ENCODE measurements at places on chromosomes 1 and 21.
A peak's percentile ranks its signal among the peaks of the same experiment; 100 is the strongest.

DNA sequence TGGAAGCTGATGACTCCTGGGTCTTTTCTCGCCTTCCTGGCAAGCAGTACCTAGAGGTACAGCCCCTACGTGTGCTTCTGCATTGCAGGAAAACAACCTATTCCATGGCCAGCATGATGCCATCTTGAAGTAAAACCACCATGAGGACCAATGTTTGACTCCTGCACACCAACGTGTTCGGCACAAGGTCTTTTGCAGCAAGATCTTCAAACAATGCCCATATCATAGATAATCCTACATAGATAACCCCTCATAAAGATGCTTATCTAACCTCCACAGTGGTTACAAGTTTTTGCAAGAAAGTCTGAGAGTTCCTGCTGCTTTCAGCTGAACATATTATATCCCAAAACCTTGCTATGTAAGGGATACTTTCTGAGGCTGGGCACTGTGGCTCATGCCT, 141.1 kb upstream of the MAP1LC3C start:
- no peaks in the 10 kb centered on the region for H3K36me3 ChIP-seq
- no peak overlapping the region for H3K4me3 ChIP-seq
- H3K27ac ChIP-seq, result no peak overlapping the region
- H3K4me1 ChIP-seq, result no peaks in the 10 kb centered on the region
- no peaks in the 10 kb centered on the region for H3K27me3 ChIP-seq

DNA sequence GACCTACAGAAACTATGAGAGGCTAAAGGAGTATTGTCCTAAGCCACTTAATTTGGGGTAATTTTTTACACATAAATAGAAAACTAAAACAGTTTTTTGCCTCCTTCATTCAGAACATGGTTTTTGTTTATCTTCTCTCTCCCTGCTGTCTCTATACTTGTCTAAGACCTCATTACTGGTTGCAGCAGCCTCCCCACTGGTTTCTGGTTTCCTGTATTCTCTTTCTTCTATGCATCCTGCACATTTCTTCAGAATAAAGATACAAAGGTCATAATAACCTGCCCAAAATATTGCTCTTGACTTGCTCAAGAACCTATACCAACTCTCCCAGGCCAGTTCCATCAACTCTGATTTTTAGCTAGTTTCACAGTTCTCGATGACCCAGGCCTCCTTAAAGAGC, 19.8 kb upstream of the BOLA1 start:
- H3K27ac ChIP-seq, result no peak overlapping the region
- no peak for DNase-seq
- H3K4me3 ChIP-seq, result no peak overlapping the region
- no peaks in the 10 kb centered on the region for H3K27me3 ChIP-seq

DNA sequence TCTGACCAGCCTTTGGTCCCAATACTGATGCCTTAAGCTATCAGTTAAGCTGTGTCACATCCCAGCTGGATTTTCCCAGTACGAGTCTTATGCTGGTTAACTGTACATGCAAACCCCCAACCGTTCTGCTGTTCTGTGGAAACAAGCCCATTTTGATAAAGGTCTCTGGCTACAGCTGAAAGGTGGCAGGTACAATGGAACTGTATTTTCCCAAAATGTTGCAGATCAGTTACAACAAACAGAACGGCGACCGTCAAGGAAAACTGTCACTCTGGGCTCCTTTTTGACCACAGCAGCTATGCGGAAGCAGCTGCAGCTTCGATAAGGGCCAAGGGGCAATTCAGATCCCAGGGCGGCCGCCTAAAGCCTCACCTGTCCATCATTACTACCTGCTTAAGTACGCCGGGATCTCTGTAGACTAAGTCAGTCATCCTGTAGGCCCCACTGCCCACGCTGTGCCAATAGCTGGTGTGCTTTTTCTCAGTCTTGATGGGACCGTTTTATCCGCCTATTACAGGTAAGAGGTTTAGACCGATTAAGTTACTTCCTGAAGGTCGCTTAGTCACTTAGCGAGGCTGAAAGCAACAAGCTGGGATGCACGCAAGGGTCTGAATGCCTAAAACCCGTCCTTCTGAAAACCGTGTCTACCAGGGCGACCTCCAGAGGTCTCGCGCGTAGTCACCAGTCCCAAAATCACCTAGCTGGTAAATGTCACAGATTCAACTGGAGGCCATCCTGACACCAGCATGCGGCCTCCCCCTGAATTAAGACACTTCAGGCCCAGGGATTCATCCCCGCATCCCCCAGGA, 11.1 kb upstream of the RAB42 start:
- peak overlapping the region; percentile 5 for H3K27ac ChIP-seq
- DNase-seq, result peak; percentile 40
- H3K36me3 ChIP-seq, result no peaks in the 10 kb centered on the region
- peaks cover 14% of the 10 kb centered on the region for H3K4me1 ChIP-seq
- H3K27me3 ChIP-seq, result no peaks in the 10 kb centered on the region
- peak overlapping the region; percentile 85 for H3K4me3 ChIP-seq

GRCh38 chr1:24203404-24203803, 16.3 kb upstream of the IFNLR1 start:
- H3K4me3 ChIP-seq, result no peak overlapping the region
- DNase-seq, result no peak
- H3K36me3 ChIP-seq, result no peaks in the 10 kb centered on the region

- no peaks in the 10 kb centered on the region for H3K36me3 ChIP-seq
- no peaks in the 10 kb centered on the region for H3K27me3 ChIP-seq
- H3K4me1 ChIP-seq, result no peaks in the 10 kb centered on the region
- no peak for DNase-seq
- no peak overlapping the region for H3K4me3 ChIP-seq
These were observed 54.6 kb downstream of the FH start for GRCh38 chr1:241464985-241465384.

DNA sequence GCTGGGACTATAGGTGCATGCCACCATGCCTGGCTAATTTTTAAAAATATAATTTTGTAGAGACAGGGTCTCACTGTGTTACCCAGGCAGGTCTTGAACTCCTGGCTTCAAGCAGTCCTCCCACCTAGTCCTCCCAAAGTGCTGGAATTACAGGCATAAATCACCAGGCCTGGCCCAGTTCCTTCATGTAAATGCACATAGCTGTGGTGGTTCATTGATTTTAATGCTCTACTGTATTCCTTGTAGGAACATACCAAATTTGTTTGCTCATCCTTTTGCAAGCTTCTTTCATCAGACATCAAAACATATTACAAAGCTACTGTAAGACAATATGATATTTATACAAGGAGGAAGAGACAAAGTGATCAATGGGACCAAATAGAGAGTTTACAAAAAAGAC, 237.5 kb upstream of the ESRRG start:
- H3K4me3 ChIP-seq, result no peak overlapping the region
- no peaks in the 10 kb centered on the region for H3K36me3 ChIP-seq
- no peak overlapping the region for H3K27ac ChIP-seq
- no peaks in the 10 kb centered on the region for H3K27me3 ChIP-seq
- no peak for DNase-seq

DNA sequence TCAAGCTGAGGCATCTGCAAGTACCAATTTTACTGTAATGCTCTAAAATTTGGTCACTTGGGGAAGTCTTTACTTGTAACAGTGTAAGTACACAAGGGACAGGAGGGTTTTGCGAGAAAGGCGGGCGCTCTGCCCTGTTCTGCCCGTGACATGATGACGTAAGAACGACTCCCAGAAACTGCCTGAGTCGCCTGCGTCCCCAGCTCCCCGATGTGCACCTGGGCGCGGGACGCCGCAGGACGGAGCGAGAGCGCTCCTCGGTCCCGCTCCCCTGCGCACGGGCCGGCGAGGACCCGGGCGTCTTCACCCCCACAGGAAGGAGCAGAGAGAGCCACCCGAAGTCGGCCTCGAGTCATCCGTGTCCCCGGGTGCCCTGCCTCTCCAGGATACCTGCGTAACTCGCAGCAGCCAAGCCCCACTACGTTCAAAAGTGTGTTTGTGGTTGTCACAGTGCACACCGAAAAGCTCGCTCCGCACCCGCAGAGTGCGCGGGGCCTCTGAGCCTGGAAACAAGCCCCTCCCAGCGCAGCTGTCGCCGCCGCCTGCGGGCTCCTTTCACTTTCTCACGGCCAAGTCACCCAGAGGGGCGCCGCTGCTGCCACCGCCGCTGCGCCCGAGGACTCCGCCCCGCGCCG, 3.3 kb upstream of the ZBTB18 start:
- no peaks in the 10 kb centered on the region for H3K27me3 ChIP-seq
- peaks cover 33% of the 10 kb centered on the region for H3K4me1 ChIP-seq
- no peaks in the 10 kb centered on the region for H3K36me3 ChIP-seq
- H3K27ac ChIP-seq, result peak overlapping the region; percentile 98
- H3K4me3 ChIP-seq, result peak overlapping the region; percentile 81
- peak; percentile 86 for DNase-seq

DNA sequence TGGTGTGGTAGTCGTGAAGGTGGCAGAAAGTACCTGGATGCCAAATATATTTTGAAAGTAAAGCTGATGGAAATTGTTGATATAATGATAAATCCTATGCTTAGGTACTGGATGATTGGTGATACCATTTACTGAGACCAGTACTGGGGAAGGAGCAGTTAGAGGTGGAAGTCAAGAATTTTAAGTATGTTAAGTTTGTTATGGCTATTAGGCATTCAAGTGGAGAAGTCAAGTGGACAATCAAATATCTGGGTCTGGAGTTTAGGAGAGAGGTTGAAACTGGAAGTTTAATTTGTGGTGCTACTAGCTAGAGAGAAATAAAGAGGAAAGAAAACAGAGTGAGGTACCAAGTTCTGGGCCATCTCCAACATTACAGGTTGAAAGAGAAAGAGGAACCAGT, 89.1 kb downstream of the ATF6 start:
- no peak overlapping the region for H3K27ac ChIP-seq
- H3K36me3 ChIP-seq, result no peaks in the 10 kb centered on the region
- no peaks in the 10 kb centered on the region for H3K4me1 ChIP-seq
- DNase-seq, result no peak

DNA sequence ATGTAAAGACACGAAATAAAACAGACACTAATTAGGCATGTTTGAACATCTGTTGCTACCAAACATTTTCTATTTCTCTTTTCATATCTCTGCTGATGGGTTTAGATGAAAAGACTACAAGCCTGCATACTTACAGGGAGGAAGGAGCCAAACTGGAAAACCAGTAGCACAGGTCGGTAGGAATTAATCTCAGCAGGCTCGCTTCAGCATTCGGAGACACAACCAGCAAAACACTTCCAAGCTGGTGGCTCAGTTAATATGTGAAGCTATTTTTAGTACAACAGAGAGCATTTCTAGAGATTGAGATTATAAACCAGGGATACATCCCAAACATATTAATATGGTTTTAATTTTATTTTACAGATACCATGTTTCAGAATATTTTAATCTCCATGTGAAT, 300.9 kb upstream of the GREM2 start:
- H3K4me3 ChIP-seq, result no peak overlapping the region
- H3K36me3 ChIP-seq, result no peaks in the 10 kb centered on the region
- H3K4me1 ChIP-seq, result no peaks in the 10 kb centered on the region
- no peak for DNase-seq

GRCh38 chr1:23742670-23743286, 493 bp upstream of the ELOA start:
- H3K27ac ChIP-seq, result peak overlapping the region; percentile 40
- no peaks in the 10 kb centered on the region for H3K4me1 ChIP-seq
- DNase-seq, result peak; percentile 45
- no peaks in the 10 kb centered on the region for H3K36me3 ChIP-seq
- H3K4me3 ChIP-seq, result peak overlapping the region; percentile 96

GRCh38 chr1:100358210-100358609, 5.9 kb downstream of the CDC14A start:
- peak; percentile 21 for DNase-seq
- H3K27me3 ChIP-seq, result no peaks in the 10 kb centered on the region
- H3K27ac ChIP-seq, result no peak overlapping the region
- H3K36me3 ChIP-seq, result no peaks in the 10 kb centered on the region
- peaks cover 20% of the 10 kb centered on the region for H3K4me1 ChIP-seq
- H3K4me3 ChIP-seq, result no peak overlapping the region

DNA sequence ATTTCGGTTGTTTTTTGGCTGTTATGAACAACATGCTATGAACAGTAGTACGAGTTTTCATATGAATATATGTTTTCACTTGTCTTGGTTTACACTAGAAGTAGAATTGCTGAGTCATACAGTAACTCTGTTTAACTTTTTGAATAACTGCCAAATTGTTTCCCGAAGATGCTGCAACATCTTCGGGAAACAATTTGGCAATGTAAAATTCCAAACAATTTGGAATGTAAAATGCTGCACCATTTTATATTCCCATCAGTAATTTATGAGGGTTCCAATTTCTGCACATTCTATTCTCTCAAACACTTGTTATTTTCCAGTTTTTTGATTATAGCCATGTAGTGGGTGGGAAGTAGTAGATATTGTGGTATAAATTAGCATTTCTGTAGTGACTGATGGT, 11.6 kb downstream of the PCBP3 start:
- H3K4me1 ChIP-seq, result no peaks in the 10 kb centered on the region
- no peak overlapping the region for H3K4me3 ChIP-seq
- H3K36me3 ChIP-seq, result no peaks in the 10 kb centered on the region
- DNase-seq, result no peak
- H3K27ac ChIP-seq, result no peak overlapping the region

GRCh38 chr1:58308206-58308605, 238.3 kb downstream of the OMA1 start:
- no peak for DNase-seq
- H3K4me3 ChIP-seq, result no peak overlapping the region
- no peaks in the 10 kb centered on the region for H3K36me3 ChIP-seq

GRCh38 chr1:225834417-225835329, 24.7 kb downstream of the EPHX1 start:
- DNase-seq, result peak; percentile 66
- no peaks in the 10 kb centered on the region for H3K36me3 ChIP-seq
- H3K4me3 ChIP-seq, result no peak overlapping the region

GRCh38 chr1:206110820-206111219, 6.4 kb downstream of the AVPR1B start:
- H3K36me3 ChIP-seq, result no peaks in the 10 kb centered on the region
- no peak overlapping the region for H3K27ac ChIP-seq
- no peaks in the 10 kb centered on the region for H3K27me3 ChIP-seq
- no peak for DNase-seq
- H3K4me3 ChIP-seq, result no peak overlapping the region

DNA sequence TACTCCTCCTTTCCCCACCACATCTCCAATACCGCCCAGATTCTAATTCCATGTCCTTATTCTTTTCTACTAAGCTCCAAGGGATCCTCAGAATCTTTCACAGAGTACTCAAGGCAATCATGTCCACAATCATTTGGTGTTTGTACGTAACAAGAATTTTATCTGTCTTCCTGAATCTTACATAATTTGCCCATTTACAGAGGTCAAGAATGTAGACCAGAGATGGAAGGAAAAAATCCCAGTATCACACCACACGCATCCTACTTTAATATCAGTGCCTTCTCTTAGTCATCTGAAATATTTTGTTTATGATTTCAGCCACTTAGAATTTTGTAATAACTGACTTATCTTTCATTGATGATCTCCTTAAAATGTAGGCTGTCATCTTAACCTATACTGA, 366.0 kb upstream of the LRRC7 start:
- no peak overlapping the region for H3K27ac ChIP-seq
- no peak for DNase-seq
- no peaks in the 10 kb centered on the region for H3K27me3 ChIP-seq
- no peaks in the 10 kb centered on the region for H3K36me3 ChIP-seq
- H3K4me1 ChIP-seq, result no peaks in the 10 kb centered on the region
- H3K4me3 ChIP-seq, result no peak overlapping the region

GRCh38 chr21:42918291-42918690, 7.1 kb downstream of the ERVH48-1 start:
- DNase-seq, result no peak
- no peak overlapping the region for H3K4me3 ChIP-seq
- no peaks in the 10 kb centered on the region for H3K36me3 ChIP-seq
- no peak overlapping the region for H3K27ac ChIP-seq
- H3K27me3 ChIP-seq, result no peaks in the 10 kb centered on the region

GRCh38 chr1:246110343-246111219, 396.5 kb downstream of the SMYD3 start:
- DNase-seq, result no peak
- no peaks in the 10 kb centered on the region for H3K4me1 ChIP-seq
- H3K27me3 ChIP-seq, result no peaks in the 10 kb centered on the region
- H3K36me3 ChIP-seq, result no peaks in the 10 kb centered on the region
- H3K27ac ChIP-seq, result no peak overlapping the region
